HepG2 (cell line): ENCODE measurements at places on chromosomes 7 and 10.

GRCh38 chr10:71205468-71205867 lies 6.9 kb upstream of the UNC5B start:
- no peak for DNase-seq
- no peaks in the 10 kb centered on the region for H3K4me1 ChIP-seq
- H3K36me3 ChIP-seq, result no peaks in the 10 kb centered on the region
- H3K27me3 ChIP-seq, result peaks cover 5% of the 10 kb centered on the region; the same call in 1 of the 2 replicates
- no peak overlapping the region for H3K4me3 ChIP-seq

GRCh38 chr7:130136579-130137167 lies 66.3 kb downstream of the KLHDC10 start:
- no peak for DNase-seq

DNA sequence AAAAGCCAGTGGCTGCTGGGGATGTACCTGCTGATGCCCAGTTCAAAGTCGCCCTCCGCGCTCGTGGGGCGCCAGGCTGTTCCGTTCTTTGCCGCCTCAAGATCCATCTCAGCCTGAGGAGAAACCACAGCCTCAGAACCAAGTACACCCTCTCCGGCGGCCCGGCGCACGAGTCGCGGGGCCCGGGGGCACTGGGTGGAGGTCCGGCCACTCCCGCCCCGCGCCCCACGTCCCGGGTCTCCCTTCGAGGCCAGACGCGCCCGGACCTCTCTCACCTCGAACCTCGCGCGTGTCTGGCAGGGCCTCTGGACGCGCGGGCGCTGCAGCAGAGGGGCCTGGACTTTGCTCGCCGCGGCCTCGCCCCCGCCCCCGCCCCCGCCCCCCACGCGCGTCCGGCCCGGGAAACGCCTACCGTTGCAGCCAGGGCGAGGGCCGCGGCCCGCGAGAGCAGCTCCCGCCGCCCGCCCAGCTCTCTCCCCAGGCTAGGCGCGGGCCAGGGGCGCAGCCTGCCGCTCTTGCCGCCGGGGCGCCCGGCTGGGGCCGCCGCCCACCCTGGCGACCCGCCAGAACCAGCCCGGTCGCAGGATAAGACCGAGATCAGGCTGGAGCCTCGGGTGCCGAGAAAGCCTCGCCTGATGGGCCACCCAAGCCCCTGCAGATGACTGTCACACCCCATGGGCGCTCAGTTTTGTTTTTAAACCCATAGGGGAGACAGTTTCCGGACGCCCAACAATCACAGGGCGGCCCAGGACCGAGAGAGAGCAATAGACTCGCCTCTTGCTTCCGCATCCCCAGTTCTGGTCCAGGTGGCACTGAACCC lies at the start of gene ABCB4:
TSS of gene ABCB4 (minus strand) at position 322 of the 820 bp plus-strand sequence. CDS start at position 107, 215 bp downstream.
- peak within 1 kb of the TSS; percentile 74 for H3K27ac ChIP-seq
- H3K4me1 ChIP-seq, result peaks cover 70% of the 10 kb centered on the region
- H3K27me3 ChIP-seq, result no peaks in the 10 kb centered on the region; the same call in 2 of the 3 replicates
- no peak for DNase-seq

DNA sequence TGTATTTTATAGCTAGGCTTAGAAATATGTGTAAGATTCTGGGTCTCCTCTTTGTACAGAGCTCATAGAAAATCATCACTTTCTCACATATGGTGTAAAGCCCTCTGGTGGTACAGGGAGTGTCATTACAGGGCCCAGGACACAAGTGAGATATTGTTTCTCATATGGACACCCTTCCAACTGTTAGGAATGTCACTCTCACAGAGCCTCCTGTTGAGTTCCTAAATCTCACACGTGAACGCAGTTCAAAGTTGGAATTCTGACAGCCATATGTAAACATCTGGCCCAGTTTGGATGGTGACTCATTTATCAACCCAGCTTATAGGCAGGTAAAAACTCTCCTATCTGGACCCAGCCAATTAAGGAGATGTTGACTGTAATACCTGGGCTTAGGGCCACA lies 35.4 kb upstream of the ZNF107 start:
- H3K27ac ChIP-seq, result no peak overlapping the region

GRCh38 chr7:26372704-26373103 lies 81.0 kb downstream of the SNX10 start:
- peaks cover 14% of the 10 kb centered on the region; the same call in 1 of the 3 replicates for H3K36me3 ChIP-seq
- no peak for DNase-seq
- no peaks in the 10 kb centered on the region for H3K27me3 ChIP-seq
- H3K4me1 ChIP-seq, result peaks cover 5% of the 10 kb centered on the region; the same call in 1 of the 2 replicates

DNA sequence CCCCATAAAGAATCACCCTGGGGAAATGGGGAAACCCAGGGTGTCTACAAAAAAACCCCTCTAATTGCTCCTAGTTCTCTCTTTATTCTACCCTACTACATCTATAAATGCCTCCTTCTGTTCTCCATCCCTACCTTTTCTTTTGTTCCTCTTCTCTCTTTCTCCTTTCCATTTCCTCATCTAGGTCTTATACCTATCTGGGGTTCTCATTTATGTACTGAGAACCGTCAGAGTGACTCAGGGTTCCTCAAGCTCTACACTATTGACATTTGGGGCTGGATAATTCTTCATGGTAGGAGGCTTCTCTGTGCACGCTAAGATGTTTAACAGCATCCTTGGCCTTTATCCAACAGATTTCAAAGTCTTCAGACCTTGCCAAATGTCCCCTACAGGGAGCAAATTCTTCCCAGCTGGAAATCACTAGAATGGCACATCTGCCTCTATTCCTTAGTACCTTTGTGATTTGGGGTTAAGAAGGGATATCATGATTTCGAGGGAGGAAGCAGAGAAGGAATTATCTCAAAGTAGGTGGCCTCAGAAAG lies 137.4 kb upstream of the PTN start:
- no peak overlapping the region for H3K4me3 ChIP-seq
- no peaks in the 10 kb centered on the region for H3K27me3 ChIP-seq
- no peak overlapping the region for H3K27ac ChIP-seq
- H3K4me1 ChIP-seq, result no peaks in the 10 kb centered on the region
- no peaks in the 10 kb centered on the region for H3K36me3 ChIP-seq
- DNase-seq, result no peak

DNA sequence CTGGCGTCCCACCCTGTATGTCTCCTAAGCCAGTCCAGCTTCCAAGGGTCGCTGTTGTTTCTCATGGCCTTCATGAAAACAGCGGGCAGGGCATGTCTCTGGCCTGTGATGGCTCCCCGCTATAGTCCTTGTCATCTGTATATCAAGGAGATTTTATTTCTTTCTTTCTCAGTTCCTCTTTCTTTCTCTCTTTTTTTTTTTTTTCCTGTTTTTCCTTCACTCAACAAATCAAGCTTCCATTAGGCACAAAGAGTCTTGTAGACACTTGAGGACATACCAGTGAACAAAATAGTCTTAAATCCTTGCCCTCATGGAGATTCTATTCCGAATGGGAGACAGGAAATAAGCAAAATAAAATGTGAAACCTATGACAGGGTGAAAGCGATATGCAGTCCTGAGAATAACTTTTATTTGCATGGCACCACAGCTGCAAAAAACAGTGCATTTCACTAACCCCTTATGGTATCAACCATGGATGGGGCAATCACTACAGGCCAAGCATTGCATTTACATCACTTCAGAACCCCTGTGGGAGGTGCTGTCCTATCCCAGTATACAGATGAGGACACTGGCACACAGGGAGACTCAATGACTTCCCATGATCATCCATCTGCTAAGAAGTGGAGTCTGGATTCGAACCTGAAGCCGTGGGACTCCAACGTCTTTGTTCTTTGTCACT lies 50.7 kb downstream of the SYPL1 start:
- H3K4me1 ChIP-seq, result peaks cover 78% of the 10 kb centered on the region
- DNase-seq, result no peak
- H3K27me3 ChIP-seq, result peaks cover 3% of the 10 kb centered on the region; the same call in 1 of the 2 replicates
- no peak overlapping the region for H3K27ac ChIP-seq
- H3K36me3 ChIP-seq, result no peaks in the 10 kb centered on the region
- H3K4me3 ChIP-seq, result no peak overlapping the region

- no peak for DNase-seq
- no peaks in the 10 kb centered on the region; the same call in 2 of the 3 replicates for H3K27me3 ChIP-seq
- peaks cover 48% of the 10 kb centered on the region for H3K4me1 ChIP-seq
- no peaks in the 10 kb centered on the region for H3K36me3 ChIP-seq
- H3K4me3 ChIP-seq, result peak overlapping the region; percentile 79
- H3K27ac ChIP-seq, result peak overlapping the region; percentile 59
These were observed 492 bp upstream of the VCL start for GRCh38 chr10:73997461-73997786.

- H3K4me1 ChIP-seq, result no peaks in the 10 kb centered on the region
- H3K27ac ChIP-seq, result no peak overlapping the region
- no peak for DNase-seq
- H3K36me3 ChIP-seq, result no peaks in the 10 kb centered on the region
- H3K4me3 ChIP-seq, result no peak overlapping the region
- no peaks in the 10 kb centered on the region for H3K27me3 ChIP-seq
These were observed 279.8 kb upstream of the CACNA2D1 start for GRCh38 chr7:82723411-82723810.

DNA sequence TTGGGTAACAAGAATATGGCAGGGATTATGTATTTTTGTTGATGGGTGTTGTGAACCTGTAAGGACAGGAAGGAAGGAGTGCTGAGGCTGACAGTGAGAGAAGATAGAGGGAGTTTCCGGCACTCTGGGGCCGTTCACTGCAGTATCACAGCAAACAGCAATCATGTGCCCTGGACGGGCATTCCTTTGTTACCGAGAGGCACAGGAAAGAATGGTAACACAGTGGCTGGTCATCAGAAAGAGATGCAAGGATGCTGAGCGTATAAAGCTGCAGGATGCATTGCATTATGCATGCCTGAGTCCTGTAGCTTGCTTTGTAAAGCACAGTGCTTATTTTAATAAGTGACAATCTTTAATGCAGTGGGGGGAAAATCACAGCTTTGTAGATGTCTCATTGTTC lies 286.8 kb downstream of the RPS24 start:
- H3K36me3 ChIP-seq, result no peaks in the 10 kb centered on the region
- H3K27ac ChIP-seq, result no peak overlapping the region
- peaks cover 11% of the 10 kb centered on the region; the same call in 2 of the 3 replicates for H3K27me3 ChIP-seq
- H3K4me3 ChIP-seq, result no peak overlapping the region
- DNase-seq, result no peak

DNA sequence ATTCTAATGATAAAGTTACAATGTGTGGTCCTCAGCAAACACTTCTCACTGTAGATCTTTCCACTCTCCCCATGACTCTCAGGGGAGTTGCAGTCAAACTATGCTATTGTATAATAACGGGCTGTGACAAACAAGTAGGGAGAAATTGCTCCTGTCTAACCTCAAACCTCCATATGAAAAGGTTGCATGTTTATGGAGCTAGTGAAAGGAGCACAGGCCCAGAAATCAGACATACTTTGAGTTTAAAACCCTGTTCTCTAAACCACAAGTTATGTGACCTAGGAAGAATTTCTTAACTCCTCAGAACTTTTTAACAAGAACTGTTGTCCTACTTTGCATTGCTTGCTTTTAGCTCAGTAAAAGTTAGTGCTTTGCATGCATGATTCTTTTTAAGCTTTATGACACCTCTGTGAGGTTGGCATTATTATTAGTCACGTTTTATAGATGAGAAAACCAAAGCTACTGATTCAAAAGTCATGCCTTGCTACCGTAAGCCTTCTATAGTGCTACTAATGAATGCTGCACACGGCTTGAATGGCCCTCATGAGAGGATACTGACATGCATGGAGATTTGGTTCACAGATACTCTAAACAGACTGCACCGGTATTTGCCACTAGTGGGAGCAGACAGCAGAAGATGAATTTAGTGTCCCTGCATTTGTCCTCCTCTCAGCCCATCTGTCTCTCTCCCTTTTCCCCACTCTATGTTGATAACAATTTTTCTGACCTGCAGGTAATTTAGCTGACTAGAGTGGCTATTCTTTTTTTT lies 129.5 kb upstream of the PCGF5 start:
- DNase-seq, result peak; percentile 23
- H3K27ac ChIP-seq, result no peak overlapping the region
- H3K4me3 ChIP-seq, result no peak overlapping the region
- no peaks in the 10 kb centered on the region for H3K36me3 ChIP-seq
- no peaks in the 10 kb centered on the region for H3K27me3 ChIP-seq
- no peaks in the 10 kb centered on the region for H3K4me1 ChIP-seq

DNA sequence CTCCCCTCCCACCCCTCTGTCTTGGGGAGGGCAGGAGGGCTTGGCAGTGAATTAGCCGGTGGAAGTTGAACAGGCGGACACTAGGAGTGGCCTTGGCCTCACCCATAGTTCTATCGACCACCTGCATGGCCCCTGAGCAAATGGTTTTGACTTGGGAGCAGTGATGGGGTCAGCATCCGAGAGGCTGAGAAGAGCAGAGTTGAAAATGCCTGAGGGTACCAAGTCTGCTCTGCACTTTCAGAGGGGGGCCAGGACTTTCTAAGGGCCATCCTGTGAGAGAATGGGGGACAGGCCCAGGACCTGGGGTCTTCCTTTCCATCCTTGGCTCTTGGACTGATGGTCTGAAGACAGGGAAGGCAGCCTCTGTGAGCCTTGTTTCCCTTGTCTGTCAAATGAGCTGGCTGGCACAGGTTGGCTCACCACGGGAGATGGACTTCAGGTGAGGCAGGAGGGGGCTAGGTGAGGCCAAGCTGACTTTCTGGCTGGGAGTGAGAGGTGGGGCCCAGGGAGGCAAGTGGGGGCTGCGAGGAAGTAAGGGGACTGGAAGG lies 29.4 kb downstream of the CDH23 start:
- no peaks in the 10 kb centered on the region for H3K4me1 ChIP-seq
- H3K27ac ChIP-seq, result no peak overlapping the region
- H3K36me3 ChIP-seq, result no peaks in the 10 kb centered on the region

DNA sequence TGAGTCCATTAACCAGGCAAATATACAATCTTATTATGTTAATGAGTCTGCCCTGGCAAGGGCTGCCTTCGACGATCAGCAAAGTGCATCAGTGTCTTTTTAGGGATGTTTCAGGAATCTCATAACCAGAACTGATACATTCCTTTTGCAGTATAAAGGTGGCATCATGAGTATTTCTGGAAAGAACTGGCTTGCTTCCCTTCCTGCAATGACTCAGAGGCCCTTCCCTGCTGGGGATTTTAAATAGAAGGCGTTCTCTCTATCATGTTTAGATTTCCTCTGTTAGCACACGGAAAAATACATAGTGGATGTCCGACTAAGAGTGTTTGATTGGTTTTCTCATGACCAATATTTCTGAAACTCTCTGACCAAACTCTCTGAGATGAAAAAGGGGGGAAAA lies 1.8 kb downstream of the NPS start:
- no peaks in the 10 kb centered on the region for H3K4me1 ChIP-seq
- H3K27ac ChIP-seq, result no peak overlapping the region
- H3K4me3 ChIP-seq, result no peak overlapping the region
- no peaks in the 10 kb centered on the region for H3K27me3 ChIP-seq
